ENCODE measurements at places on chromosomes 4 and X.

DNA sequence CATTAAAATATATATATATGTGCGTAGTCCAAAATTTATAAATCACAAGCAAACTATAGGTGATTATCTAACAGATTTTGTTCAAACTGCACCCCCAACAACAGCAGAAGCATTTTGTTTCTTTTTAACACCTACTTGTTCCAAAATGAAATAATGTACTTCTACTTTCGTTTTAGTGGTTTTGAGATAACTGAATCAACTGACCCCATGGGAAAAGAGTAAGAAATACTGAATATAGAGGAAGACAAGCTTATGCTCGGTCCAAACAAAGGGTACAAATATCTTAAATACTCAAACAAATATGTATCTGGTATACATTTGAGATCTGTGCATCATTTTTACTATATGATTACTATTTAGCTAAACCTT, 22.4 kb downstream of the MAP7D3 start:
- no peak for DNase-seq

- DNase-seq: no peak
Observed at GRCh38 chr4:4492161-4492847, 49.5 kb downstream of the STX18 start.

DNA sequence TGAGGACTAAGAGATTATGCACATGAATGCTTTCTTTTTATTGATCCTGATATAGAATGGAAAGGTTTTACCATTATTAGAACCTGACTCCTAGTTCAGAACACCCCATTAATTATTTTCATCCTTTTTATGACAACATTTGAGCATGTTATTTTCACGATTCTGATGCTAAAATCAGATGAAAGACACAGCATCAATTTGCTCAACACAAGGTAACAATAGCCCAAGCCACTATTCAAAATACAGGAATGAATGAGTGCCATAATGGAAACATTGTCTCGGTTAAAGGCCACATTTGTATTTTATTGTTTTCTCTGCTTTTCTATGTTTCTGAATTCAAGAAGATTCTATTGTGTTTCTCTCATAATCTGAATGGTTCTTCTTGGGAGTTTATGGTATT, 126.3 kb upstream of the POF1B start:
- DNase-seq: no peak

DNA sequence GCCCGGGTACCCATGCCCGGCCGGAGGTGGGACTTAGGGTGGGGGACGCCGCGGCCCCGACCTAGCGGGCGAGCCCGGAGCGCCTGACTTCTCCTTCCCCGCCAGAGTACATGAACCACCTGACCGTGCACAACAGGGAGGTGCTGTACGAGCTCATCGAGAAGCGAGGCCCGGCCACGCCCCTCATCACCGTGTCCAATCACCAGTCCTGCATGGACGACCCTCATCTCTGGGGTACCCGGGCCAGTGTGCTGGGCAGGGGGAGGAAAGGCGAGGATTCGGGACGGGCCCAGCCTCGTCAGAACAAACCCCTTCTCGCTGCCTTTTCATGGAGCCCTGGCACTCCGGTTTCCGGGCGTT, 622 bp downstream of the TAFAZZIN start:
- DNase-seq: peak; percentile 79

DNA sequence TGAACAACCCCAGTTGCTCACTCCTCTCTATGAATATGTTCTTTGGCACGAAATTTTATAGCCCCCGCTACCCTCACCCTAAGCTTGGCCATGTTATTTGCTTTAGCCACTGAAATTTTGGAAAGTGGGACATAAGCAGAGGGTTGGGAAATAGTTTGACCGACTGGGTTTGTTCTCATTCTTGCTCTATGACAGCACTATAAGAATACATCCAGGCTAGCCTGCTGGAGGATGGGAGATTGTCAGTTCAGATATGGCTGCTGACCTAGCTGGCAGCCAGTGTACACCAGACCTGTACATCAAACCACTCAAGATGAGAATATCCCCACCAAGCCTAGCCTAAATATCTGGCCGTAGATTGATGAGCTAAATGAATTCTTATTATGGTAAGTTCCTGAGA, 298.1 kb downstream of the PDGFC start:
- DNase-seq: peak; percentile 62

- no peak for DNase-seq
Observed at GRCh38 chr4:162935214-162935613, 231.5 kb downstream of the NAF1 start.

DNA sequence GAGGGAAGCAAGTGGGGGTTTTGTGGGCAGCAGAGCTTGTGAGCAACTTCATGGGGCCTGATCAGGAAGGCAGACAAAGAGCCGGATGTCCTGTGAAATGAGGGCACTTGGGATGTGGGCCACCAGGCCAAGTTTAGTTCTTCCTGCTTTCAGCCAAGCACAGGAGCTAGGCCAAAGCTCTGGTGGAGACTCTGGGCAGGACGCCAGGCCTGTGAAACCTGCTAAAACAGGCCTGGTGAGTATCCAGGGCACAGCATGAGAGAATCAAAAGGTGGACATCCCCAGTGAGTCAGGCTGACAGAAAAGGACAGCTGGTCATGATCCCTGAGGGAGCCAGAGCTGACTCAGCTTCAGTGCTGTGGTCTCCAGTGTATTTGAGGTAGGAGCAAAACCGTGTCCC, 95.7 kb downstream of the NPNT start:
- DNase-seq: peak; percentile 61

GRCh38 chrX:21383546-21383945, 9.3 kb downstream of the CNKSR2 start:
- no peak for DNase-seq

DNA sequence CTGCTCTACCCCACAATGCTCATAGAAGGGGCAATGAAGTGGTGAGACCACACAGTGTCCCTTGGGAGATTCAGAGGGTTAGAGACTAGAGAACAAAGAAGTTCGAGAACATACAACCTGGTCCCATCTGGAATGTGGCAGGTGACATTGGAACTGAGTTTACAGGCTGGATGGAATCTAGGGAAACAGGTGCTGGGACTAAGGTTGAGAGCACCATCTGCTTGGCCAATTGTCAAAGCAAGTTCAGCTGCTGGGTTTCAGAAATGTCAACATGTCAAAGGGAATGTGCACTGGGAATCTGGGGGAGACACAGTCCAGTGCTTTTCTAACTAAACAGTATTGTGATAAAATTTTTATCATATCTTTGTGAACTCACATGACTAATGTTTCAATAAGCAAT, 15.9 kb upstream of the FAM13A start:
- DNase-seq: no peak

DNA sequence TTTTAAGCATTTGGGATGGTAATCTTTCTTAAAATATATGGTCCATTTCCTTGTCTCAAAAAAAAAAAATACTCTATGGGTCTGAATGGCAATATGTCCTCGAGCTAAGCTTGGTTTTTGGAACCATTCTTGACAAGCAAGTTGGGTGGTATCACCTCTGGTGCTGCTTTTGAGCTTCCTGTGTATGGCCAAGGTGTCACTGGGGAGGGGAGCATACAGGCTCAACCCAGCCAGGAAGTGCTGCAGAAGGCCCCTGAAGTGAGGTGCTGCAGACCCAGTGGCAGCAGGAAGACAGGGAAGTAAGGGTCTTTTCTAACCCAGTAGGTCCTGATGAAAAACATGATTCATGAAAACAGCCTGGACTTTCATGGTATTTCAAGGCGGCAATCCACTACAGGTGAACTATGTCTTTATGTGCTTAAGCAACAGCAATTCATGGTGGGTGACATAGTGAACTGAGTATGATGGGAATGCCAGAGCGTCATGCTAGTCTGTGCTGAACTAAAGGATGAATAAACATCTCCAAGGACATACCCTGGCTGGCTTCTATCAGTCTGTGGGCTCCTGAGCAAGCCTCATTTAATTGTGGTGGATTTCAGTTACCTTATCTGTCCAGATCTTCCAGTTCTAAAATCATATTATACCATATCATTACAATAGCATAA, 15.1 kb downstream of the TRAPPC2 start:
- DNase-seq: no peak

- DNase-seq: no peak
Observed at GRCh38 chrX:9132036-9132638, 98.2 kb upstream of the FAM9B start.

DNA sequence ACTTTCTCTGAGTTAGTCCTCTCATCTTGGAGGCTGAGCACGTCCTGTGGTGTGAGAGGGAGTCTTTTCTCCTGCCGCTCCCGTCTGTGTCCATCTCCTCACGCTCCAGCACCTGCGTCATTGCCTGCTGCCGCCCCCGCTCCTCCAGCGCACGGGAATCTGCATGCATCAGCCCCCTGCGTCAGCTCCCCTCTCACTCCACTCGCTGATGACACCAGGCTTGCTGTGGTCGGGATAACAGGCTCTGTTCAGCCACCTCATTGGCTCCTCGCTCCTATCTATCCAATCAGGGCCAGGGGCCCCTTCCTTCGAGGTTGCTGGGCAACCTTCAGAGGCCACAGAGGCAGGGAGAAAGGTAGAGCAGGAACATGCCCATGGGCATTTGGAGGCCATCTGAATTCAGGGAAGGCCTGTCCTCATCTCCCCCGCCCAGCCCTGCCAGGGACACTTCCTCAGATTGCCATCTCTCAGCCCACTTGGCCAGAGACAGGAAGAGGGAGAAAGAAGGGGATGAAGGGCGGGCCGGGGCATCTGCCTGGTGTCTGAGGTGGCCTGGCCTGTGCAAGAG, 9.3 kb downstream of the ZNF185 start:
- DNase-seq: peak; percentile 91

DNA sequence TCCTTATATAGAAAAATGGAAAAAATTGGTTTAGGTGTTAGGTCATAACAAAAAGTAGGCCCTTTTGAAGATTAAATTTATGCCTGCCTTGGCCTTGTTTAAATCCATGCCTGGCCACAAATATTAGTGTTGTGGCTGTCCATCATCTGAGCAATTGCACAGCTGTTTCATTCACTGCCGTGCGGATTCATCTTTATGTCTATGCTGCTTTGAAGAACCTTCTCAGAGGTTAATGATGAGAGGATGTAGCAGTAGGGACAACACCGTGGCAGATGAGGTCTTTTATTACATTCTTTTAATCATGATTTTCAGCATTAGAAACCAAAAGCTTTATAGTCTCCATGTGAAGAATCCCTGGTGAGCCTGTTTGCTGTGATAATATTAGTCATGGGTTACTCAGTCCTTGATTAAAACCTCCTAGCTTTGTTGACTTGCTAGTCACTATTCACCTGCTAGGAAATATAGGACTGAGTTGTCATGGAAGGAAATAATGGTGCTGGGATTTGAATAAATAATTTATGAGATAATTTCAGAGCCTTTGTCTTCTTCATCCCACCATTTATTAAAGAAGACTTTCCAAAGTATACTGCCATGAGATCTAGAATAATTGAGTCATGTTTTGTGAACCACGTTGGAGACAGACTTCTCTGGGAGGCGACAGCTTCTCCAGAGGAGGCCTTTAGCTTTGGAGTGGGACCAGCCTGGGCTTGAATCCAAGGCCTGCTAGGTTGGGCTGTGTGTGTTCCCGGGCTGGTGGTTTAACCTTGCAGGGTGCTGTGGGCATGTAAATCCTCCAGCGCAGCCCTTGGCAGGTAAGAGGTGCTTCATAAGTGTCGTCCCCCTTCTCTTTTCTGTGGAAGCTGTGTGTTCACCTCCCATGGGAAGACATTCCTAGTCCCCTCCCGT, 53.5 kb downstream of the PTTG2 start:
- no peak for DNase-seq

DNA sequence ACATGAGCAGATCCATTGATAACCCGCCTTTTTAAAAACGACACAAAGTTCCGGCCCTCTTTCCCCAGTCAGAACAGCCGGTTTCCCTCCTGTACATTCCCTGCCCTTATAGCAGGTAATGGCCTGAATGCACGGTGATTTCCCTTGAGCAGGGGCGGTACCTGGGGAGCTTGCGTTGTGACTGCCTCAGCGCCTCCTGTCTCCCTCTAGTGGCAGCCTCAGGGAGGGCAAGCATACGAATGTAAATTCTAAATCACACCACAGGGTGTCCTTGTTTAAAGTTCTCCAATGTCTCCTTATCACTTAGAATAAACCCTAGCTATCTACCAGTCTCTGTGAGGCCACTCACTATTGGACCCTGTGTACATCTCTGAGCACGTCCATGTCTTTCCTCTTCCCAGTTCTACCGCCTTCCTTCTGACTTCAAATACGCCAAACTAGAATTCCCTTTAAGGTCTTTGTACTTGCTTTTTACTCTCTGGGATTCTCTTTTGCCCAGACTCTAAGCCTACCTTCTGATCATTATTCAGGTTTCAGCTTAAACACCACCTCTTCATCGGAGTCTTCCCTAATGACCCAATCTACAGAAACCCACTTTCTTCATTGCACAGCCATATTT, 18.4 kb upstream of the LDB2 start:
- peak; percentile 87 for DNase-seq

DNA sequence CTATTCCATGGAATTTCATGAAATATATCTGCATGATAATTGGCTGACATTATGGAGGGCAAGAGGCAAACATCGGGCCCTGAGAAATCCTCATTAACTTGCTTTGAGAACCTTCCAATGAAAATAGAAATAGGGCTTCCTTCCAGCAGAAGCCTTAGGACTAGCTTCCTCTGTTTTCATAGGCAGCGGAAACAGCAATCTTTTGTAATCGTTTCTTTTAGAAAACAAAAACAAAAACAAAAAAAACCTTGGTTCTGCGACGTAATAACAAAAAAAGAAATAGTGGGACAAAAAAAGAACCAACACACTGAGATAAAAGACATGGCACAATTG, 62.9 kb downstream of the GEMIN8 start:
- no peak for DNase-seq

- DNase-seq: no peak
Observed at GRCh38 chrX:97622111-97622510, 738.4 kb downstream of the RPA4 start.

DNA sequence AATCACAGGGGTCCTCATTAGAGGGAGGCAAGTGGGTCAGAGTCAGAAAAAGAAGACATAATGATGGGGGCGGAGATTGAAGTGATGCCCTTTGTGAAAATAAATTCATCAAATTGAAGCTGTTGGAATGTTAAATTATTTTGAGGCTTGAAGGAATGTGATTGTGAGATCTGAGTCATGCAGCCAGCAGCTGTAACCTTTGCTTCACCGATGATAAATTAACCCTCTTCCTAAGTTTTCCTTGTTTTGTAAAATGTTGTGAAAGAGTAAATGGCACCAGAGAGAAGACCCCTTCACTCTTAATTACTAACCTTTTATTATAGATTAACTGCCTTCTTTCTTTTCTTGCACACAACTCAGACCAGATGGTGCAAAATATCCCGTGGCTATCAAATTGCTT, 47.7 kb upstream of the FAM9A start:
- no peak for DNase-seq

DNA sequence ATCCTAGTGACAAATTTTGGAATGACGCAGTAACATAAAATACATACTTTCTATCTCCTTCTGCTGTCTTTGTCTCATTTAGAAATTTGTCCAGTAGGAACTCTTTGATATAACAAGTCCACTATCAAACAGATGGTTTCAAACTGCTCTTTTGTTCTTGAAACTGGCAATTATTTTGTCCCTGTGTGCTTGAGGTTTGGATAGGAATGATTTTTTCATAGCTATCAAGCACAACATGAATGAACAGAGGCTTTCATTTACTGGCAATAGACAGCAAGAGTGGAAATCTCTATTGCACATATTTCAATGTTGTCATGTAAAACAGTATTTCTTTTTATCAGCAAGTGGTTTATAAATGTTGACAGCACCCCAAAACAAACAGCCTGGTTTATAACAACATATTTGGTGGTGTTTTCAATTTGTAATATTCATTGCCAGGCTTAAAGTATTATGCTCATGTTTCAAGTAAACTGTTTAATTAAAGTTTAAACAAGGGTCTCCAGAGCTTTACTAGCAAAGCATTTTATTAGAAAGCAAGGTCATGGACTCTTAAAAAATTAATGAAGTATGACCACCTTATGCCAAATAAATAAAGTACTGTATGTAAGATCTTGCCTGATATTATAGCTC, 60.0 kb downstream of the TIGD2 start:
- no peak for DNase-seq

GRCh38 chr4:134883831-134884449, 682.4 kb upstream of the PABPC4L start:
- DNase-seq: no peak
